Activated gamma-delta T cell treated with Interleukin-2 at 50 U/mL for 16 hours (primary cell): ENCODE measurements at places on chromosomes 7 and 10.

DNA sequence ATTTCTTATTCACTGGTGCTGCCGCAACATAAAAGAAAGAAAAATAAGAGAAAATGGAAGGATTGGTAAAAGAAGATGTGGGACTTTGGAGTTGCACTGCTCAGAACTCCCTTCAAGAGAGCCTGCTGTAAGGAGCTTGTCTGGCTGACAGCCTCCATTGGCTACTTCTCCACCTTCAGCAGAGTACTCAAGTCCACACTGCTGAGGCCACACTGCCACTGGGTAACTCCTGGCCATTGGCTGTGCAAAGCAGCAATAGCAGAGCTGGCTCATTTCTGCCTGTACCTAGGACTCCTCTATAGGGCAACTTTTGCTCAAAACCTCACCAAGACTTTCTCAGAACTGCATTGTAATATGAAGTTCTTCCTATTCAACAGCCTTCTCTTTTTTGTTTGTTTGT, 38.7 kb upstream of the PCLO start:
- DNase-seq, result no peak

DNA sequence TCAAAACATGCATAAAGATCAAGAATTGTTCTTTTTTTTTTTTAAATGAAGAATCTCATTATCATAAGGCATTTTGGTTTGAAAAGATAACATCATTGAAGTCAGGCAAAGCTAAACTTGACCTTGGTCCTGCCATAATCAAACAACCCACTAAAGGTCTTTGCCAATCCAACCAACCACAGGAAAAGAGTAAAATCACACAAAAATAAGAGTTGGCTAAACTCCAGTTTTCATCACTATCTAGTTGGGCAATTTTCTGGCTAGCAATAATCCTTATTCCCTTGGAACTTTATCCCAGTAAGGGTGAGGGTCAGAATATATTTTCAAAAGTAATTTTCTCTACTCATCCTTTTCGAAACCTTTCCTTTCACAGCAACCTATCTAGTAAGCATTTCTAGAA, 62.4 kb downstream of the HIBADH start:
- no peak for DNase-seq

- DNase-seq, result no peak
Measured at GRCh38 chr10:126902157-126902556, 3.1 kb upstream of the DOCK1 start.

GRCh38 chr10:70781461-70782051, 3.6 kb downstream of the TBATA start:
- DNase-seq, result no peak
